Right ventricle myocardium superior (tissue), 1 donor: ENCODE measurements at places on chromosomes 5 and 9.

DNA sequence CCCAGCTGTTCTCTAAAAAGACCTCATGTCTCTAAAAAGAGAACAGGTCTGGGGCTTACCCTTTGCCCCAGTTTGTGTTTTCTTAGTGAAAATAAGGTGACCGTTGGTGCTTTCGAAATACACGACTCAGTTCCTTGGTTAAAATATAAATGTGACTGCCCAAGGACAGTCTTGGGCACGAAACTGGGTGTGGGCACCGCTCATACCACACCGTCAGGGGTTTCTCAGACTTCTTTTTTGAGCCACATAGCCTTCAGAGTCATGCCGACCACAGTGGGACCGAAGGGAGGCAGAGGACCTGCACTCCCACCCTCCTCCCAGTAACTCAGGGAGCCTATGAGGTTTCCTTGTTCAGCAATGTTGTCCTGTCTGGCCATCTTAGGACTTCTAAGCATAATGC is 6.5 kb downstream of the SNX18 start:
- DNase-seq: no peak

DNA sequence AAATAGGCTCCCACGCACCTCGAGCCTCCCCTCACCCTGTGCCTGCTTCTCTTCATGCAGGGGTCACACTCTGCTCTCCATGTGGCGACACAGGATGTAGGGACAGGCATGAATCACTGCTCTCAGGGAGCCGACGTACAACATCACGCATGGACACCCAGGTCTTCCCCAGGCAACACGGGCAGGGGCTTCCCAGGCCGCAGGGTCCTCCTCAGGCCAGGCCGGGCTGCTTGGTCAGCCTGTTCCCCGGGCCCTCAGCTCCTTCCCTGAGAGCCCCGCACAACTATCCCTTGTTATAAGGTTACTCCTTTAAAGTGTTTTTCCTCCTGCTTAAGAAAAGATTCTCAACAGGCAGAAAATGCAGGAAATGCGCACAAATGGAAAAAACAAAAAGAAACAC is 1.1 kb downstream of the SLC6A18 start:
- DNase-seq: no peak

- no peak for DNase-seq
Measured at GRCh38 chr5:174371600-174372094, 326.1 kb downstream of the NSG2 start.

DNA sequence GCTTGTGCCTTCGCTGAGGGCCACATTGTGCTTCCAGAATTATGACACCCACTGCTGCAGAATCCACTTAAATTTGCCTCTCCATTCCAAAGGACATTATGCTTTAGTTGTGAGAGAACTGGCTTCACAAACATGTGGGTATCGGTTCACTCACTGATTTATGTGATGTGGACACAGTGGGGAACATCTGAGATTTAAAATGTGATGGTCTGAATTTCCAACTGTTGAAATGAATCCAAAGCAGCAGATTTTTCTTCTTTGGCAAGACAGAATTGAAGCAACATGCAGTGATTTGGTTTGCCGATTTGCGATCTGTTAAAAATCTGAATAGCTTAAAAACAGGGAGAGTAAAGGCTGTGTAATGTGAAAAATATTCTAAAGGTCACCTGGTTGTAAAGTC is 20.3 kb downstream of the PCSK5 start:
- no peak for DNase-seq

DNA sequence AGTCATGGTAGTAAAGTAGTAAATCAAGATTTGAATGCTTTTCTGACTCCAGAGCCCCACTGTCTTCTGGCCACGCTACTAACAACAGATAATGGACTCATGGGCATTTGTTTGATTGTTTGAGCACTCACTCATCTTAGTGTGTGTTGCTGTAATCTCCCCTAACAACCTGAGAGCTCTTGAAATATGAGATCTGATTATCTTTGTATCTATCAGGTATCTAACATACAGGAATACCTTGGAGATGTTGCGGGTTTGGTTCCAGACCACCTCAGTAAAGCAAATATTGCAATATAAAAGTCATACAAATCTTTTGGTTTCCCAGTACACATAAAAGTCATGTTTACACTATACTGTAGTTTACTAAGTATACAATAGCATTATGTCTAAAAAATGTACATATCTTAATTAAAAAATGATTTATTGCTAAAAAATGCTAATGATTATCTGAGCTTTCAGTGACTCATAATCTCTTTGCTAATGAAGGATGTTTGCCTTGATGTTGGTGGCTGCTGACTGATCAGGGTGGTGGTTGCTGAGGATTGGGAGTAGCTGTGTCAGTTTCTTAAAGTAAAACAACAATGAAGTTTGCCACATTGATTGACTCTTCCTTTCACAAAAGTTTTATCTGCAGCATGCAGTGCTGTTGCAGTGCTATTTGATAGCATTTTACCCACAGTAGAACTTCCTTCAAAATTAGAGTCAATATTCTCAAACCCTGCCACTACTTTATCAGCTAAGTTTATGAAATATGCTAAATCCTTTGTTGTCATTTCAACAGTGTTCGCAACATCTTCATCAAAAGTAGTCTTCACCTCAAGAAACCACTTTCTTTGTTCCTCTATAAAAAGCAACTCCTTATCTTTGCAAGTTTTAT is 92.2 kb downstream of the ZNF462 start:
- no peak for DNase-seq

GRCh38 chr9:137411645-137412380 is 11.1 kb downstream of the EXD3 start:
- DNase-seq: peak; percentile 81

DNA sequence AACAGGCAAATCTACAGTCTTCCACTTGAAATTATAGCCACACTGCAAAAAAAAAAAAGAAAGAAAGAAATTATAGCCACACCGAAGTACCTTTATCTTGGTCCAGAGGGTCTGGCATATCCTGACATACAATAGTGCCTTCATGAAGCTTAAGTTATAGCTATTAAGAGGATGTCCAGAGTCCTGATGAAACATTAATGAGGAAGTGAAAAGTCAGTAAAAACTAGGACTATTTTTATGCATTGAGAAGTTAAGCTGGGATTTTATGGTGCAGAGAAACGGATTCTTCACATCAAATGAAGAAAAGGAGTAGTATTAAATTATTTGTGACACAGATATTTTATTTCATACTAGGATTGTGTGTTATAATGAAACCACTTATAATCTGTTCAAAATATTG is 123.9 kb downstream of the SV2C start:
- no peak for DNase-seq

DNA sequence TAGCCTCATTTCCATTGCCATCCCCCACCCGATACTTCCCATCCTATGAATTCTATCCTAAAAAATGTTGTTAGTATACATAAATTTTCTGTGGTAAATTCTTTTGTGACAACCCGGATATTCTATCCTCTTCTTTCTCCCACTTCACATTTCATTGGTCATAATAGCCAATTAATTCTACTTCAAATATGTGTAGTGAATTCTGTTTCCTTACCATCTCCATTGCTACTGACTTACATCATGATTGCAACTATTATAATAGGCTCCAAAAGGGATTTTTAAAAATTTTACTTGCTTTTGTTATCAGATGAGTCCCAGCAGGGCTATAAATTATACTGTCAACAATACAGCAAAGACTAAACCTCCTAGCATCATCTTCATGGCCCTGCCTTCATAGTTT is 1326.8 kb downstream of the PTPRD start:
- DNase-seq: no peak

DNA sequence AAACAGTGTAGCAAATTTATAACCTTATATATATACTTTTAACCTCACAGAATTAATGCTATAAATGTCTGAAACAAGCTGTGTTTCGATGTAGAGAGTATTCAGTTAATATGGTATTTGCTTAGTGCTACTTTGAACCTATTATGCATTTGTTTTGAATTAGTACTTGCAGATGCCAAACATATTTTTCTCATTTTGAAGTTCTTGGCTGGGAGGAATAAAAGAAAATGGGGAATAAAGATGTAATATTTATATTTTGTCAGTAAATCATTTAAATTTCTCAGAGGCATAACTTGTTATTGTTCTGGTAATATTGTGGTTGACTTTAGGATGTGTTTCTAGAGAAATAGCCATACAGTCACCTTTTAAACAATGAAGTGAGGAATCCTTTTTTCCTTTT is 175.9 kb upstream of the IZUMO3 start:
- DNase-seq: no peak

GRCh38 chr9:93575796-93576257 is 557 bp upstream of the PHF2 start:
- peak; percentile 73 for DNase-seq

DNA sequence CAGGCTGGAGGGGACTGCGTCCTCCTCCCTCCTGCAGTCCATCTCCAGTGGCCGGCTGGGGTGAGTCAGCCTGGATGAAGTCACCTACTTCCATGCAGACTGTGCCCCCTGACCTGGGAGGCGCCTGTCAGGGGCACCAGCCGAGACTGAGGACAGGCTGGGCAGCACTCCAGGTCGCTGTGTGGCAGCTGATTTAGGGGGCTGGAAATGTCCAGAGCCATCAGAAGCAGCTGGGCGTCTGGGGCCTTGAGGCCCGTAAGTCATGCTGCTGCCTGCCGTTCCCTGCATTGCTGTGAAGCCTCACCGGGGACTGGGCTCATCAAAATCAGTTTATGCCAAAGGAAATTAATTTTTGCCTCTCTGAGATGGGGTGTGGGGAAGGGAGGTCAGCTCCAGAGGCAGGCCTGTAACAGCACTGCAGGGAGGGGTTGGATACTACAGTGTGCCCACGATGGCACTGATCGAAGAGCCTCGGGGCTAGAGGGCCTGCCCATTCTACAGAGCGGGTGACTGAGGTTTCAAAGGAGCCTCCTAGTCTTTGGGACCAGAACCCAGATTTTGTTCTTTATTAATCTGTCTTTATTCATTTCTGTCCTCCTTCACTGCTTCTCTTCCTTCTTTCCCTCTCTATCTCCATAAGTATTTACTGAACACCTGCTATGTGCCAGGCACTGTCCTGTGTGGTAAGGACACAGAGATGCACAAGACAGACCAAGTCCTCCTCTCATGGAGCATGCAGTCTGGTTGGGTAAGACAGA is 70.4 kb upstream of the PSD2 start:
- peak; percentile 62 for DNase-seq

DNA sequence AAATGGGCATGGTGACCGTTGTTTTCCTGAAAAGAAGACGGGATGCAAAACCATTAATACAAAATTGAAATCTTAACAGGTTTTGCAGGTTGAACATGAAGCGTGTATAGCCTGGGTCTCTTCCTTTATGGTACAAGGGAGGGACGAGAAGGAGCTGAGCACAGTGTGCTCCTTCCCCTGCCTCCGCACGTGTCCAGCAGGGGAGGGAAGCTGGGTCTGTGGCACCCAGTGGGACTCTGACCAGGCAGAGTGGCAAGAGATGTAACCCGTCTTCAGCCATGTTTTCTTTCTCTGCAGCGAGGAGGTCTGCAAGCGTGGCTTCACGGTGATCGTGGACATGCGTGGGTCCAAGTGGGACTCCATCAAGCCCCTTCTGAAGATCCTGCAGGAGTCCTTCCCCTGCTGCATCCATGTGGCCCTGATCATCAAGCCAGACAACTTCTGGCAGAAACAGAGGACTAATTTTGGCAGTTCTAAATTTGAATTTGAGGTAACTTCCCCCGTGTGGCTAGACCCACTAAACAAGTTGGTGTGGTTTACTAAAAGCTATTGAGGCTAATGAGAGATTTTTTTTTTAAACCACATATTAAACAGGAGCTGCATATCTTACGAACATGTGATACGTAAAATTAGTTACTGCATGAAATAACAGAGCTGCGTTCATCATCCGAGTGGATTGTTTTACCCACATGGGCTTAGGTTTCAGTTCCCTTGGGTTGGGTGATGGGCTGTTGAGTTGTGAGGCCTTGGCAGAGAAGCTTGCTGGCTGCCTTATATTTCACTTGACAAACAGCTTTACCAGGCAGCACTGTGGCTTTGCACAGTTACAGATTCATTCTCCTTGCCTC is 143.7 kb downstream of the TRIO start:
- DNase-seq: no peak

DNA sequence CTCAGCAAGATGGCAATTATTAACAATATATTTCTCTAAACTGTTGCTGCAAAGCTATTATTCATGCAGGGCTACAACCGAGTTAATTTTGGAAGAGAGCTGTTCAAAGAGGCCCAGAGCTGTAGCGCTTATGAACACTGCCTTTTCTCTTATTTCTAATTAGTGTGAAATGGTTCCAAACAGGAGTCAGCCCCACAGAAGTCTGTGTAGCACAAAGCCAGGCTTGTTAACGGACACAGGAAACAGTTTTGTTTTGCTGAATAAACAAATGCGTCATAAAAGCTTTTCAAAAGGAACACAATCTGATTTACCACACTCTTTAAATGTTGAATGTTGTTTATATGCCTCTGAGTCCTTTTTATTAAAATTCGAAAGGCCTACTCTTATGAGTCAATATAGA is 396.5 kb downstream of the ANXA1 start:
- DNase-seq: no peak

GRCh38 chr9:673264-673965 is 168.1 kb upstream of the DMRT1 start:
- DNase-seq: no peak

DNA sequence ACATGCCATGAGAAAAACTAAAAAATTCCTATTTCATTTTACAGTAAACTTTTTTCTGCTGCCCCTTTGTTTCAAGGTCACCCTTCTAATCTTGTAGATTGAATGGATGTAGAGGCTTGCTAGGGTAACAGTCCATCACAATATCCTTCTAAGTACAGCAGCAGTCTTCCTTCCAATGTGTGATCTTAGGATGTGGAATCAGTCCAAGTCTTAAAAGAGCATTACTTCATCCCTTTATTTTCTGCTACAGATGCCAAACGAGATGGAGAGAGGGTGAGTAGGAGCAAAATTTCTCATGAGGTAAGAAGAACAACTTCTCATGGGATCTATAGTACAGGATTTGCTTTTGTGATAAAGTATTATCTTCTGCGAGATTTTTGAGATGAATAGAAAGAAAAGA is 704 bp upstream of the IL33 start:
- no peak for DNase-seq

DNA sequence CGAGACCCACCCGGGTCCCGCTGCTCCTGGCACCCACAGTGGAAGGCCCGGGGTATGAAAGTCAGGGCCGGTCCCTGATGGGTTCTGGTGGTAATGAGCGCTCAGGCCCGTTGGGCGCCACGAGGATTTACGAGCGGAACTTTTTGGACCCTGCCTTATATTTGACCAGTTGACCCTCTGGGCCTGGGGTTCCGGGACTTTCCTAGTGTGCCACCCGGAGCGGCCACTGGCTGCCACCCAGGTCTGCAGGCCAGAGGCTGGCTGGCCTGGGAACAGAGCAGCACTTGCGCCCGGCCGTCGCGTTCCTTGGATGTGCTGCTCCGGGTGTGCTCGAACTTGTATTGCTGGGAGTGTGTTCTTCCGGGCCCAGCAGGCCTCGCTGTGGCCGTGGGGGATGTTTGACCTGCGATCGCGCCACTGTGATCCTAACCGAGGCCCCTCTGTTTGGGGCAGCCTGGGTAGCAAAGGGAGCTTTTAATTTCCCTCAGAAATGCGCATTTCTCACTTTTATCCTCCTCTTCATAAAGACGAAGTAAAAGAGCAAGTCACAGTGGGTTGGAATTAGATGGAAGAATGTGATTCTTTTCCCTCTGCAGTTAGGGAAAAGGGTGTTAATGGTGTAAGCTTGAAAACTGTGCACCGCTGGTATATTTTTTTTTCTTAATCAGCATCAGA is 1.2 kb downstream of the F2RL1 start:
- peak; percentile 51 for DNase-seq
